ENCODE measurements at places on chromosomes 3 and 15. TPM values are rescaled to one million over a fixed set of nuclear protein-coding genes. Genes with fewer than 3 reads are reported as not detected.

APBA2 gene
- 2.9 TPM for total RNA-seq

SLC22A14 gene
- not detected for total RNA-seq

ADGRG7 gene
- total RNA-seq = 18.3 TPM

CHST2 gene
- total RNA-seq = 4.3 TPM

SERINC4 gene
- total RNA-seq = not detected

NGLY1 gene
- 154 TPM for total RNA-seq

- no peak overlapping the region for H3K4me3 ChIP-seq
- peak; percentile 22 for DNase-seq
- H3K27ac ChIP-seq = no peak overlapping the region
Observed at GRCh38 chr3:183298701-183299153, 45.7 kb downstream of the B3GNT5 start.

GRCh38 chr3:139173372-139174108 lies 128.8 kb upstream of the PRR23C start:
- no peaks in the 10 kb centered on the region for H3K27me3 ChIP-seq
- no peaks in the 10 kb centered on the region for H3K36me3 ChIP-seq
- H3K4me1 ChIP-seq = no peaks in the 10 kb centered on the region
- no peak overlapping the region for H3K4me3 ChIP-seq
- no peak overlapping the region for H3K27ac ChIP-seq
- DNase-seq = peak; percentile 32

GRCh38 chr3:31248563-31248992 lies 284.1 kb upstream of the STT3B start:
- no peak overlapping the region for H3K4me3 ChIP-seq
- H3K36me3 ChIP-seq = no peaks in the 10 kb centered on the region
- no peak for DNase-seq
- H3K27me3 ChIP-seq = no peaks in the 10 kb centered on the region
- no peaks in the 10 kb centered on the region for H3K4me1 ChIP-seq
- no peak overlapping the region for H3K27ac ChIP-seq

DNA sequence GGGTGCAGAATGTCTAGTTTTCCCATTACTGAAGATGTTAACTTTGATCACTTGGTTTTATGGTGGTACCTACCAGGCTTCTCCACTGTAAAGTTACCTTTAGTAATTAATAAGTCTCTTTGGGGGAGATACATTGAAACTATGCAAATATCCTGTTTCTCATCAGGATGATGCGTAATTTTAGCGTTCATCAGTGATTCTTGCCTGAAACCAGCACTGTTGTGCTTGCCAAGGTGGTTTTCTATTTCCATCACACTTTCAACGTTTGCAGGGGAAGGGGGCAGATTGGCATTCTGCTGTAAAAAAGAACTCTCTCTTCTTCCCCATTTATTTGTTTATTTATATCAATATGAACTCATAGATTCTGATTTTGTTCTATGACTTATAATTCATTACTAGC lies 61.0 kb downstream of the SSR3 start:
- H3K36me3 ChIP-seq = no peaks in the 10 kb centered on the region
- H3K4me3 ChIP-seq = no peak overlapping the region
- H3K27me3 ChIP-seq = no peaks in the 10 kb centered on the region
- no peaks in the 10 kb centered on the region for H3K4me1 ChIP-seq

DNA sequence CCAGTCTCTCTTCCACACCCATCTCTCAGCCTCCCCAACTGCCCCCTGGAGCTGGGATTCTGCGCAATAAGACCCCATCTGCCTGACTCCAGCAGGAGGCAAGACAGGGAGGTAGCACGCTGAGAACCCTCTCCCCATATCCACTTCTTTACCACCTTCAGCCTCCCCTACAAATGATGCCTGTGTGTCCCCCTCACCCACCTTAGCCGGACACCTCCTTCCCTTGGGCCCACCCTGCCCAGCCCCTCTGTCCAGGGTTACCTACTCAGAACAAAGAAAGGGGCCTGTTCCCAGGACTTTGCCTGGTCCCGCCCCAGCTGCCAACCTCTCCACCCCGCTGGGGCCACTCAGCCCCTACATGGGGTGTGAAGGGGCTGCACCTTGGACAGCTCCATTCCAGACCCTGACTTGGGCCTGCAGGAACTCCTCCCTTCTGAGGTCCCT lies 40.8 kb upstream of the ATP2B2 start:
- no peaks in the 10 kb centered on the region for H3K36me3 ChIP-seq
- no peak overlapping the region for H3K4me3 ChIP-seq
- H3K27ac ChIP-seq = no peak overlapping the region
- DNase-seq = no peak

DNA sequence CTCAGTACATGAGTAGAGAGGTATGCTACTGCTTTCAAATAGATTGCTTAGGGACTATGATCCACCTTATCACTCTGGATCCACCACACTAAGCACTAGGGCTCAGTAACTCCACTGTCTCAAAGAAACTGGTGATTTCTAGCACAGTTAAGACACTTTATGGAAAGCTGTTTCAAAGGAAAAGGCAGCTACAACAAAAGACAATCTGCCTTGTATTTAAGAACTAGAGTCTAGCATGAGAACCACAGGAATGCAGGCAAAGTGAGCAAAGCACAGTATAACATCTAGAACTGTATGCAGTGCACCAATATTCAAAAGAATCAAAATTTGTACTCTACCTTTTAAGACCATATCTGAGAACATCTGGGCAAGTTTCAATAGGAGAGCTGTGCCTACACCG lies 17.9 kb downstream of the TFRC start:
- H3K27ac ChIP-seq = no peak overlapping the region
- H3K27me3 ChIP-seq = no peaks in the 10 kb centered on the region
- no peak for DNase-seq
- H3K4me1 ChIP-seq = peaks cover 12% of the 10 kb centered on the region
- H3K36me3 ChIP-seq = peaks cover 96% of the 10 kb centered on the region

DNA sequence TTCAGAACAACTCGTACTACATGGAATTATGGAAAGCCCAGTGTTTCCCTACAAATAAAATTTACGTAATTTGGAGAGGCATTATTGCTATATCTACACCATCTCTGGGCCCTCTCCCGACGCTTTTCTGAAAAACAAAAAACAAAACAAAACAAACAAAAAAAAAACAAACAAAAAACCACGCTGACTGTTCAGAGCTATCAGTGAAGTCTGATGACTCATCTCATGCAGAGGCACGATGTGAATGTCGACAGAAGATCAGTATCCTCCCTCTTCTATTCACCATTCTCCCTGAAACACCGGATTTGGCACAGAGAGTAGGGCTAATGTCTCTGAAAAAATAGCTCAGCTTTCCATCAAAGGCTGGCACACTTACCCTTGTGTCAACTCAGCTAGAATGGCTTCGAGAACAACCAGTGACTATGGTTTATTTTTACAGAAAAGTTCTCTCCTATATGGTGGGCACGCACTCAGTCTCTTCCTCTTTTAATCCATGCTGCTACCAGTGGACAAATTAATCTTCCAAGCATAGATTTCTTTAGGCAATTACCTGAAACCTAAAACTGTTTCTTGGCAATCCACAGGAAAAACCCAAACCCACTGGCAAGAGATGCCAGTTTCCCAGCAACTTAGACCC lies 1.5 kb downstream of the CRBN start:
- H3K4me1 ChIP-seq = peaks cover 15% of the 10 kb centered on the region
- DNase-seq = no peak
- H3K4me3 ChIP-seq = no peak overlapping the region
- no peaks in the 10 kb centered on the region for H3K27me3 ChIP-seq
- H3K36me3 ChIP-seq = no peaks in the 10 kb centered on the region

- DNase-seq = no peak
- H3K4me1 ChIP-seq = no peaks in the 10 kb centered on the region
- H3K27ac ChIP-seq = no peak overlapping the region
- H3K27me3 ChIP-seq = no peaks in the 10 kb centered on the region
- H3K4me3 ChIP-seq = no peak overlapping the region
- H3K36me3 ChIP-seq = no peaks in the 10 kb centered on the region
Observed at GRCh38 chr15:79962178-79962577, 8.8 kb downstream of the BCL2A1 start.

DNA sequence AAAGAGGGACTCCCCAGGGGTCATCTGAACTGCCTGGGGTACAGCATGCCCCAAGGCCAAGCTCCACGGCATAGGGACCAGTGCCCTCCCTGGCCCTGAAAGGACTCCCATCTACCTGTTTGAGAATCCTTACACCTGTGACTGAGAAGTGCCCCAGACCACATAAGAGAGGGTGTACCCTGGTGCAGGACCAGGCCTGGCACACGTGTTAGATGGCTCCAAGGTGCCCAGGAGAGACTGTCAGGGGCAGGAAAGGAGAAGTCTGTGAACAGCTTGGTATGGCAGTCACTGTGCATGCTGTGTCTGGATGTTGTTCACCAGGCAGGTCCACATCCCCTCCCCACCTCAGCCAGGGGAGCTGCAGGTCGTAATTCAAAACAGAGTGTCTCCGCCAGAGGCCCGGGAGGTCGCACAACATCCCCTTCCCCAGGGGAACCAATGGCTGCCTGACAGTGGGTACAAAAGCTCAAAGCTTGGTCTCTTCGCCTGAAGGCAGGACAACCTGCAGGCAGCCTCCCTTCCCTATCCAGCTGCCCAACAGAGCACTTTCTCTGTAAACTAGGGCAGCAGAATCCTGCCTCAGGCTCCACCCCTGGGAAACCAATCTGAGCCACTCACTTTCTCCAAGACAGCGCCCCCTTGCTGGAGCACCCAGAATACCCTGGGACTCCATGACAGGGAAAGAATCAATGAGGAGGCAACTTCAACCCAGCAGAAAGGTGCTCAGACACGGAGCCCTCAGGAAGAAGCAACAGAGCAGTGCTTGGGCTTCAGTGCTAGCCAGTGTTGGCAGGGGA lies 3.9 kb downstream of the NUP210 start:
- no peaks in the 10 kb centered on the region for H3K36me3 ChIP-seq
- H3K27me3 ChIP-seq = no peaks in the 10 kb centered on the region
- no peak for DNase-seq
- H3K27ac ChIP-seq = no peak overlapping the region
- H3K4me1 ChIP-seq = peaks cover 11% of the 10 kb centered on the region

DNA sequence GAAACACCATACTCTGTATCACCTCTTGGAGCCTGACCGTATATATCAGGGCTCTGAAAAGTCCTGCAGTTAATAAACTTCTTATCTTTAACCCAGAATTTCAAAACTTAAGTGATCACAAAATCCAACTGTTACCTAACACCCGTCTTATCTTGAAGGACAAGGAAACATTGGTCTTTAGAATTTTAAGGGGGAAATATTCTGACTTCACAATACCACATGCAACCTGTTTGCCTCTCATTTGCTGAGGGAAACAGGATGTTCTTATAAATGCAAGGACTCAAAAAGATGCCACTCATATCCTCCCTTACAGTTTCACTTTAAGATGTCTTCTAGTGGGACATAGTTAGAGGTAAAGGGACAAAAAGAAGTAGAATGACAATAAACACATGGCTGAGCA lies 67.9 kb downstream of the CRTC3 start:
- no peak for DNase-seq
- H3K27me3 ChIP-seq = no peaks in the 10 kb centered on the region
- H3K36me3 ChIP-seq = no peaks in the 10 kb centered on the region
- H3K4me1 ChIP-seq = peaks cover 37% of the 10 kb centered on the region

DNA sequence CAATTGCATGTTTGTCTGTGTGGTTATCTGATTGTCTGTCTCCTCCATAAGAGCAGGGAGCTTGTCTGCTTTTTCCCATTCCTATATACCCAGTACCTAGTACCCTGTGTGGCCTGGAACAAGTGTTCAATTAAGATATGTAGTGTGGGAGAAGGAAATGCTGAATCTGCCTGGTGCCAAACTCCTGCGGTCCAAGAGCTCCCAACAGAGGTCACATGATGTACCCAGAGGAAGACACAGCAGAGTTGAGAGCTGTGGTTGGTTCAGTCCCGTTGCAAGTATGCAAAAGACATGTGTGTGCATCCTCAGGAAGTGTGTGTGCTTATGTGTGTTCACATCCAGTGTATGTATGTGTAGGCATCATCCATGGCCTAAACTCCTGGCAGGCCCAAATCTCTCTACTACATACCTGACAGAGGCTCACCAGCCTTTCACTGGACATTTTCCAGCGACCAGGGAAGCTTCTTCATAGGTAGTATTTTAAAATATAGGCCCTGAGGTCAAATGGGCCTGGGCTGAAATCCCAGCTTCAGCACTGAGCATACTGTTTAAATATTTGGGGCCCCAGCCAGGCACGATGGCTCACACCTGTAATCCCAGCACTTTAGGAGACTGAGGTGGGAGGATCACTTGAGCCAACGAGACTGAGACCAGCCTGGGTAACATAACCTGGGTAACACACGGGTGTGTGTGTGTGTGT lies 34.0 kb upstream of the ITGA11 start:
- no peak for DNase-seq
- H3K27me3 ChIP-seq = no peaks in the 10 kb centered on the region
- peaks cover 6% of the 10 kb centered on the region for H3K4me1 ChIP-seq
- no peak overlapping the region for H3K4me3 ChIP-seq

DNA sequence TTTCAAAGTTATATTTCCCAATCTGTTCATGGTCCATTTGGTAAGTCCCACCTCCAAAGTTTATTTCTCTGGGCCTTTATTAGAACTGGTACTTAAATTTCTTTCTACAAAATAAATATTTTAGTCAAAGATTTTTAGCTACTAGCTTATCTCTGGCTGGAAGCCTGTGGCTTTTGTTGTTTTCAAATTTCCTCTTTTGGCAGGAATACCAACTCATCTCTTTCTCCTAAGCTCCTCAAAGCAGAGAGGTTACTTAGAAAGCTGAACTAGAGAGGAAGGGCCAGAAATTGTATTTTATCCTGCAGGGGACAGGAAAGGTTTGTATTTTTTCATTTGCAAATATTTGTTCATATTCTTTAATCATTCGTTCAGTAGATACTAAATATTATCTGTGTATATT lies 227.8 kb downstream of the TBL1XR1 start:
- H3K4me1 ChIP-seq = no peaks in the 10 kb centered on the region
- no peaks in the 10 kb centered on the region for H3K36me3 ChIP-seq
- H3K27me3 ChIP-seq = no peaks in the 10 kb centered on the region
- DNase-seq = no peak
- H3K27ac ChIP-seq = no peak overlapping the region

GRCh38 chr3:111989061-111989678 lies 9.6 kb upstream of the TAGLN3 start:
- H3K4me3 ChIP-seq = no peak overlapping the region
- H3K36me3 ChIP-seq = peaks cover 23% of the 10 kb centered on the region
- no peaks in the 10 kb centered on the region for H3K27me3 ChIP-seq
- peaks cover 13% of the 10 kb centered on the region for H3K4me1 ChIP-seq
- H3K27ac ChIP-seq = no peak overlapping the region
- no peak for DNase-seq

DNA sequence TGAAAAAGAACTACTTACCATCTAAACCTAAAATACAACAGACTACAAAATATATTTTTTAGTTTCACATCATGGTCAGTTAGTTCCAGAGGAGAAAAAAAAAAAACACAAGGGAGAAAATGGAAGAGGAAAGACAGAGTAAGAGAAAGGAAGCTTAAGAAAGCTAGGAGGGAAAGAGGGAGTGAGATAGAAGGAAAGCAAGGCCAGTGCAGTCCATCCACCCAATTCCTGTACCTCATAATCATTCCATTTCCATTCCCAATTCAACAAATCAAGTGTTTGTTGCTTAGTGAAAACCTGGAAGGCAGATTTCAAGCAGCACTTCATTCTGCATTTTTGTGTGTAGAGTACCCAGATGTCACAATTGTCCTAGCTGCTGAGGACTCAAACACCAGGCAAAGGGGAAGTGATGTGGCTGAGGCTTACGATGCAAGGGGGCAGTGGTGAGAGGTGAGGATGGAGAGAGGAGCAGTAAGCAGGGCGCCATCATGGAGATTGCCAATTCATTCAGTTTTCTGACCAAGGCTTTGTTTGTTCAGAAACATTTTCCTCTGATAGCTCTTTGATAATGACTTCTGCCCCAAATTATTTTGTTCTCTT lies 83.6 kb upstream of the GSK3B start:
- H3K27ac ChIP-seq = peak overlapping the region; percentile 33
- no peak overlapping the region for H3K4me3 ChIP-seq
- no peaks in the 10 kb centered on the region for H3K36me3 ChIP-seq
- H3K27me3 ChIP-seq = no peaks in the 10 kb centered on the region
- H3K4me1 ChIP-seq = no peaks in the 10 kb centered on the region
- DNase-seq = no peak

Data from transverse colon (tissue), 4 donors.